ENCODE measurements at places on chromosomes 4 and X.

GRCh38 chr4:55979562-55979961 lies 30.8 kb downstream of the CEP135 start:
- no peak for DNase-seq

GRCh38 chrX:30680618-30681017 lies 27.4 kb downstream of the GK start:
- DNase-seq: no peak

- DNase-seq: no peak
Observed at GRCh38 chr4:87051121-87051713, 116.4 kb downstream of the AFF1 start.

DNA sequence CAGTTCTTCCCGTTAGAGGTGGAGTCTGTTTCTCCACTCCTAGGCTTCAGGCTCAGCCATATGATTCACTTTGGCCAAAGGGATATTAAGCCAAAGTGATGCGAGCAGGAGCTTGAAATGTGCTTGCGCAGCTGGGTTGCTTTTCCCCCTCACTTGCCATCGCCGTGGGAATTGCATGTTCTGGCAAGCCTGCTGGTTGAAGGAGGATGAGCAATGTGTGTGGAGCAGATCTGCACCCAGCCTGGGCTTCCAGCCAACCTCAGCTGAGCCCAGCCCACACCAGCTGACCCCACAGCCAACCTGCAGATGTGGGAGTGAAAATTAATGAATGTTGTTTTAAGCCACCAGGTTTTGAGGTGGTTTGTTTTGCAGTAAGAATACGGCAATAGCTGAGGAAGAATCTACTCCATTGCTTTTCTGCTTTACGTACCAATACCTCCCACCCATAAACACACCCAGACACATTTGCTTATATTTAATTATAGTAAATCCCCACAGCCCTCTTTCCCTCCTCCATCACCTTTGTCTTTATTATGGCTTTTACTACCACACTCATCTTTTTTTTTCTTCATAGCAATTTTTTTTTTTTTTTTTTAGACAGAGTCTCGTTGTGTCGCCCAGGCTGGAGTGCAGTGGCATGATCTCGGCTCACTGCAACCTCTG lies 132.8 kb upstream of the FUNDC1 start:
- DNase-seq: no peak

DNA sequence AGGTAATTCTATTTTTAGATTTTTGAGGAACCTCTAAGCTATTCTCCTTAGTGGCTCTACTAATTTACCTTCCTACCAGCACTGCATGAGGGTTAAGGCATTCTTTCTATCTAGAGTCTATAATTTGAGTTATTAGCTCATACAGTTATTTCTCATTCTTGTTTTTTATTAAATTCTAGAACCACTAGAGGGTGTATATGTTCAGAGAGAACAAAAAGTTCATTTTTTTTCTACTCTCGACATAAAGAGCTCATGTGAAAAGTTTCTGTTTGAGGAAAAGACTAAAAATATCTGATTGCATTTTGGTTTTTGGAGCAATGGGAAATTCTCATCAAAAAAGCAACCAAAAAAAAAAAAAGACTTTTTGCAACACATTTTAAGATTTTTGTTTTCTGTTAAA lies 57.0 kb upstream of the LRAT start:
- no peak for DNase-seq

- DNase-seq: no peak
Observed at GRCh38 chrX:38271154-38271716, 50.6 kb upstream of the SRPX start.

DNA sequence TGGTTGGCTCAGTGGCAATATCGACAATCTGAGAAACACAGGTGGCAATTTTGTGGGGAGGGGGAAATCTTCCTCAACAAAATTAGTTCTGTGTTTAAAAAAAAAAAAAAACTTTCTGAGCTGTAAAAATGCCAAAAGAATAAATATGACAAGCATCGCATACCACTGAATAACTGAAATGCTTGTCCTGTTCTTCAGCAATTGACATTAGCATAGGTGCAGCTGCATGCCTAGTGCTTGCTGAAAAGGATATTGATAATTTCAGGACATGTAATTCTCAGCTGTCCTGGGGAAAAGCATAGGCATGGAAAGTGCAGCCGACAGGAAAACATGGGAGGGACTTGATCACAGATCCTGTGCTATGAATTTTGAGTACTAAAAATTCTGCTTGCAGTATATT lies 147.2 kb downstream of the SOWAHB start:
- no peak for DNase-seq

DNA sequence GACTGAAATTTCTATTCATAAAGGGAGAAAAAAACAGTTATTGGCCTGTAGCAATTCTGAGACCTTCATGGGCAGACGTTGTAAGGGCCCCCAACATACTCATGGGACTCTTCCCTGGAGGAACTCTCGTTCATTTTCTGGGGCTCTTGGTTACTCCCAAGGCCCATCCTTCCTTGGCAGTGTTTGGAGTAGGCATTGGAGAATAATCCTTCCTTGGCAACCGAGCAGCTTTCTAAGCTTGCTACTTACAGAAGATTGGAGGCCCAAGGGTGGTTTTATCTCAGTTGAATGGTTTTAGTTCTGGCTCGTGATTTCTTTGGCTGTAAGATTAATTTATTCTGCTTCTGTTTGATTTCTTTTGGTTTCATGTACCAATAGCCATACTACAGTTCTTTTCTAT lies 50.4 kb downstream of the ALG13 start:
- DNase-seq: no peak

DNA sequence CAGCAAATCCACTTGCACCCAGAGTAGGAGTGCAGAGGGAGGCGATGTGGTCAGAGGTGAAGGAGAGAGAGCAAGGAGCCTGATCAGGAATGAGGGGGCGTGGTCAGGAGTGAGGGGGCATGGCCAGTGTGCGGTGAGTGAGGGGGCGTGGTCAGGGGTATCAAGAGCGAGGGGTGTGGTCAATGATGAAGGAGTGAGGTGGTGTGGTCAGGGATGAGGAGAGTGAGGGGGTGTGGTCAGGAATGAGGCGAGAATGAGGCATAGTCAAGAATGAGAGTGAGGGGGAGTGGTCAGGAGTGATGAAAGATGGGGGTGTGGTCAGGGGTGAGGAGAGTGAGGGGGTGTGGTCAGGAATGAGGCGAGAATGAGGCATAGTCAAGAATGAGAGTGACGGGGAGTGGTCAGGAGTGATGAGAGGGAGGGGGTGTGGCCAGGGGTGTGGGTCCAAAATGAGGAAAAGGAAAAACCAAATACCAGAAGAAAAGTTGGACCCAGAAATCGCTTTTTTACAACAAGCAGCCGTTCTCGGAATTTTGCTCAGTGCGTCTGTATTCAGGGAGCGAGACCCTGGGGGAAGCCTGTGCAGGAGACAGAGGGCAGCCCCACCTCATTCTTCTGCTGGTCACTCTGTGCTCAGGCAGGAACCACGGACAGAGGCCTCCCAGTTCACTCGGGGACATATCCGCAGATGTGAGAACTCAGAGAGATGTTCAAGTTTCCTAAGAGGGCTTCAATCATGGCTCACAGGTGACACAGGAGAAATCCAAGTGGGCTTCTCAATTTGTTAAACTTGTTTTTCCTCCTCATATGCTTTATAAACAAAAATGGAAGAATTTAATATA lies 47.5 kb downstream of the MAGEA1 start:
- DNase-seq: peak; percentile 8

DNA sequence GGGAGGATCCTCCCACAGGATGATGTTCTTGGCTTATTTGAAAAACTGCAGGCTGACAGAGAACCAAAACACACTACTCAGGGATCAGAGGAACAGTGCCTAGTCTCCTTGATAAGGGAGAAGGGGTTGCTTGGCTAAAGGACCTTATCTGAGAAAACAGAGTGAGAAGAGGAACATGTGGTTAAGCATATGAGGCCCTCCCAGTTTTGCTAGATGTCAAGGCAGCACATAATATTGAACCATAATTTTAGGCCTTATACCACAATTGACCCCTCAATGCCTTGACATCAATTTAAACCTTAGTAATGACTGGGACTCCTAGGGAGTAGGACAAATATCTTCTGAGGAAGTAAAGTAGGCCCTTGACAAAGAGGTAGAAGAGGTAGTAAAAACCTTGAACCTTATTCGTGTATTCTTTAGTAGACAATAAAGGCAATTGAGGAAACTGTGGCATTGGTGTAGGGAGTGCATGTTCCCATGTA lies 79.3 kb downstream of the TEX13C start:
- no peak for DNase-seq

- DNase-seq: no peak
Observed at GRCh38 chr4:76562161-76562560, 127.1 kb downstream of the SHROOM3 start.

GRCh38 chr4:184668511-184669114 lies 19.1 kb downstream of the PRIMPOL start:
- no peak for DNase-seq

DNA sequence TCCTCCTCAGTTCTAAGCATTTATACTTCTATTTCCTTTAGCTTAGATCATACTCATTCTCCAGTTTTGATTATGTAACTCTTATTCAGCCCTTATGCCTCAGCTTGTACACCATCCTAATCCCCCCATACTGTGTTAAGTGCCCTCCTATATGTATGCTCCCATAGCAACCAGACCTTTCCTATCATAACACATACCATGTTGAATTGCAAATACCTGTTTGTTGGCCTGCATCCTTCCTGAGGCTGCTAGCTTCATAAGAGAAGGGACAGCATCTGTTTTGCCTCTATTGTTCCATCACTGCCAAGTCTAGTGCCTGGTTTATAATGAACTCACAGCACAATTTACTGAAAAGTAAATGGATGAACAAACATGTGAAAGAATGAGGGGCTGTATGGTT lies 443.7 kb downstream of the CENPC start:
- no peak for DNase-seq

DNA sequence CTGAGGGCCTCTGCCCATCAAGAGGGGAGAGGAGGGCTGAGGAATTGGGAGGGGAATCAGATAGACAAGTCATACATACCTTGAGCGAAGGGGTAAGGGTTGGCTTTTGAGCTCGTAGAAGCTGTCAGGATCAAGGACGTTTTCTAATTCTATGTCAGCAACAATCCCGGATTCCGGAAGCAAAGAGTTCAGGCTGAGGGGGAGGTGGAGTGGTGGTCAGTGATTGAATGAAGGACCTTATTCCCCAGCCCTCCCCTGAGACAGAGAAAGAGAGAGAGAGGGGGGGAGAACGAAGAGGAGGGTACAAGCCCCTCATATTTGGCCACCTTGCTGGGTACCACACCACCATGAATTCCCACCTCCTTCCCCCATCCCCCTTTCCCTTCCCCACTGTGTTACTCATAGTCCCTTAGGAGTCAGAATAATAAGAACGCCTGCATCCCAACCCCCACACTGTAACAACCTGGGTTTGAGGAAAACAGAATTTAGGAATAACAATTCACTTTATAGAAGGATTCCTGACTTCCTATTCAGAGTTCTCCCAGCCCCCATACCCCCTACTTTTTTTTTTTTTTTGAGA lies 2.7 kb downstream of the TFE3 start:
- DNase-seq: no peak

GRCh38 chr4:105963461-105964400 lies 68.5 kb downstream of the NPNT start:
- no peak for DNase-seq

DNA sequence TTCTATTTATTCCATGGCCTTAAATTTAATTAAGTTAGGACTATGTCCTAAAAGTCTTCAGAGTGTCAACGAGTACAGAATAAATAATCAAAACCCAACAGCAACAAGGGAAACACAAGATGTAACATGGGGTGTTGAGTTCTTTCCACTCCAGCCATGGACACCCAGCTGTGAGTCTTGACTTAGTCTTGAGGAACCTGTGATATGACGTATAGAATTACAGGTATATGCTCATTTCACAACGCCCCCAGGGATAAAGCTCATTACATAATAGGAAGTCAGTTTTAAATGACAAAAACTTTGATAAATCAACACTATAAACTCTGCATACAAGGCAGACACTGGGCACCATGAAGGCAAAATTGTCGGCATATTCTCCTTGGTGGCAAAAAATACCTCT lies 200.0 kb upstream of the CASK start:
- DNase-seq: no peak

GRCh38 chr4:61657016-61657415 lies 456.9 kb downstream of the ADGRL3 start:
- DNase-seq: no peak

- DNase-seq: no peak
Observed at GRCh38 chrX:6225911-6226595, 2.6 kb downstream of the NLGN4X start.

DNA sequence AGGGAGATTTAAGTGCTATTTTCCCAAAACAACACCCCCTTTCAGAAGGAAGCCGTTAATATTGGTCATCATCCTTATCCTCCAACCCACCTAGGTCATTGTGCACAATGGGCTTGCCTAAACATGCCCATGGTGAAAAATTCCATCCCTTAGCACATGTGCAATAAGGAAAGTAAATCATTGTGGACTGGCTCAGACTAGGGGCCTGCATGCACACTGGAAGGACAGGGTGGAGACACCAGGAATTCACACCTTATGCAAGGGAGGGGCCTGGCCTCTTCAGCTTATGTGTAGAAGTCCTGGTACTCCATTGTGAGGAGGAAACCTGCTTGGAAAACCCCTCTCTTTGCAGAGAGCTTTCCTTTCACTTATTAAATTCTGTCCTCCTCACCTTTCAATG lies 311.4 kb upstream of the NDST4 start:
- DNase-seq: no peak

DNA sequence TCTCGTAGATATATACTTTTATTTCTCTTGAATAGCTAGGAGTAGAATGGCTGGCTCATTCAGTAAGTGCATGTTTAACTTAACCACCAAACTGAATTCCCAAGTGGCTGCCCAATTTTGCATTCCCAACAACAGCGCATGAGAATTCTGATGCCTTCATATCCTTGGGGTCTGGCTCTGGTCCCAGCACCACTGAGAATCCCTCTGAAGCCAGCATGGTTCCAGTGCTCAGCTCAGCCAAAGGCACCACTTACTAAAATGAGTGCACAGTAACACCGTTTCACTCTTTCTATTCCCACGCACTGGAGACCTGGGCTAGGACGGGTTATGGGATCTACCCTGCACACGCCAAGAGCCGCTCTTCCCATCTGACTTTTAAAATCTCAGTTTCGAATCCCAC lies 60.4 kb downstream of the CASP3 start:
- no peak for DNase-seq

DNA sequence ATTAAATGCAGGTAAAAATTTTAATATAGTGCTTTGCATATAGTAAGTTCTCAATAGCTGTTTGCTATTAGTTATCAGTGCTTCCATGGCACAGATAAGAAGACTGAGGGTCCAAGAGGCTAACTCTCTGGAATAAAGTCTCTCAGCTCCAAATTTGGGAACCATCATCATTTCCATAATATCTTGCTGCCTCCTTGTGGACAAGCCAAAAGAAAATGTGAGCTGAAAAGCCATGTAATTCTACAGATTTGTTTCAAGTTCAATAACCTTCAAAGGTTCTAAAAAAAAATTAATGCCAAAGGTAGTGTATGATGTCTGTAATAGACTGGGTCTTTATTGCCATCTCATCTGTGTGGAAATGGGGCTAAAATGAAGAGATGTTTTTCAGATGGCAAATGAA lies 136.9 kb upstream of the VCX start:
- no peak for DNase-seq

DNA sequence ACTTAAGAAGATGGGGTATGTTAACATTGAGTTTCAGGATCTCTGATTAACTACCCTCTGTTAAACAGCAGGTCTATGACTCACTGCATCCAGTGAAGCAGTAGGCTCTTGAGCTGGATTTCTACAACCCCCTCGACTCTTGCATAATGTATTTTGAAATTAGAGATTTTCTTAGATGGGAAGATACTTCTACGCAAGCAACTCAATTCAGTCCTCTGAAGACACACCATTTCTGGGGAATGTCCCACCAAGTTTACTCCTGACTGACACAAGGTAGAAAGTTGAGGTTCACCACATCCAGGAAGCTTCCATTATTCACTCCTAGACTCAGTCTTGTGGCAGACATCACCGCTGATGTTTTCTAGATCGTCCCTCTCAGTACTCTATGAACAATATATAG lies 12.9 kb downstream of the PALLD start:
- DNase-seq: no peak

Data from stimulated activated CD8-positive, alpha-beta memory T cell treated with anti-CD3 and anti-CD28 coated beads, Interleukin-2, amount 100 ng/mL, for 48 hours (primary cell).